ENCODE measurements at places on chromosomes 16 and 17. TPM values are rescaled to one million over a fixed set of nuclear protein-coding genes. Genes with fewer than 3 reads are reported as not detected.

- H3K27me3 ChIP-seq, result no peaks in the 10 kb centered on the region
- no peaks in the 10 kb centered on the region for H3K4me1 ChIP-seq
- DNase-seq, result no peak
Observed at GRCh38 chr17:29827179-29827578, 102.8 kb downstream of the SSH2 start.

DNA sequence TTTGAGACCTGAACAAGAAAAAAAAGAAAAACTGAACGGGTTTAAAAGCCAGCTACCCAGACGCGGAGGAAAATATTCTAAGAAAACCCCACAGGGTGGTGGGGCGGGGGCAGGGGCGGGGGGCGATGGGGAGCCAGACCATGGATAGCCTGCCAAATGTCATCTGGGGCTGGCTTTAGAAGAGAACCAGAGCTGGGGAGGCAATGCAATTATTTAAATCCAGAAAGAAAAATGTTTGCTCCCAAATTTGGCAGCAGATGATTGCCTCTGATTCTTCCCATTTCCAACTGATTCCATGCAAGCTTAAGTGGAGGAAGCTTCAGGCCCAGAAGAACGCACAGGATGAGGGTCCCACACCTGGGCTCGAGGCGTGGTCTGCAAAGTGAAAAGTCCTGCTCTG, 34.8 kb downstream of the ZNF423 start:
- no peaks in the 10 kb centered on the region for H3K27me3 ChIP-seq
- DNase-seq, result no peak
- H3K4me1 ChIP-seq, result no peaks in the 10 kb centered on the region
- H3K27ac ChIP-seq, result no peak overlapping the region
- no peaks in the 10 kb centered on the region for H3K36me3 ChIP-seq

DNA sequence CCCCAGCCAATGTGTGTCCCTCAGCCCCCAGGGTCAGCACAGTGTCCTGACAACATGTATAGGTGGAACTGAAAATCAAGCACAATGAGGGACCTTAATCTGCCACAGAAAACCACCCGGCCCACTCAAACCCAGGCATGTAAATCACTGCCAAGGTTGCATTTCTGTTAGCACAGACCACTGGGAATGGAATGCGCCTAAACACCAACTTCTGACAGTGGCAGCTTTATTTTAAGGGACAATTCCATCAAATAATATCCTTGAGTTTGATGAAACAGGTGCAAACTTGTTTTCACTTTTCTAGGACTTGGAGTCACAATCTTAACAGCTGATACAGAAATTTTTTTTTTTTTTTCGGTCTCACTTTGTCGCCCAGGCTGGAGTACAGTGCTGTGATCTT, 37.3 kb upstream of the MRPS23 start:
- H3K36me3 ChIP-seq, result peaks cover 25% of the 10 kb centered on the region
- no peaks in the 10 kb centered on the region for H3K27me3 ChIP-seq
- H3K4me1 ChIP-seq, result peaks cover 32% of the 10 kb centered on the region

GRCh38 chr16:70493802-70494201, 29.6 kb downstream of the COG4 start:
- no peak for DNase-seq
- no peak overlapping the region for H3K4me3 ChIP-seq
- no peaks in the 10 kb centered on the region for H3K4me1 ChIP-seq
- no peaks in the 10 kb centered on the region for H3K36me3 ChIP-seq
- H3K27me3 ChIP-seq, result no peaks in the 10 kb centered on the region
- H3K27ac ChIP-seq, result no peak overlapping the region

Gene C16orf74
- 2.1 TPM for total RNA-seq

Gene PCGF2
- 7.5 TPM for total RNA-seq

GRCh38 chr17:67656494-67657203, 61.1 kb upstream of the NOL11 start:
- H3K27me3 ChIP-seq, result no peaks in the 10 kb centered on the region
- H3K27ac ChIP-seq, result no peak overlapping the region
- H3K4me1 ChIP-seq, result no peaks in the 10 kb centered on the region
- no peak for DNase-seq
- H3K4me3 ChIP-seq, result no peak overlapping the region

DNA sequence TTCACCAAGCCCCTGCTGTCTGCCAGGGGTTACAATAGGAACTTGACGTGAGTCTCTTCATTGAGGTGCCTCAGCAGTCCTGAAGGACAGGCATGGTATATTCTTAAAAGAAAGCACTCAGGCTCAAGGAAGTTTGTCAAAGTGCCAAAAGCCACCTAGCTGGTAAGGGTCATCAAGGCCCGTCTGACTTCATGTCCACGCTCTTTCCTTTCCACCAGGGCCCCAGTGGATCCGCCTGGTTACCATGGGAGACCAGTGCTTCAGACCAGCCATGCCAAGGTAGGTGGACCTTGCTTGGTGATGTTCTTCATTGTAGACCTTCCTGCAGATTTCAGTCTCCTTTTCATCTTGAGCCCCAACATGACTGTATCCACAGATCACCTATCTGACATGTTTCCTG, 27.6 kb upstream of the CCL1 start:
- H3K36me3 ChIP-seq, result no peaks in the 10 kb centered on the region
- no peak overlapping the region for H3K4me3 ChIP-seq
- no peak for DNase-seq
- no peak overlapping the region for H3K27ac ChIP-seq
- peaks cover under 1% of the 10 kb centered on the region for H3K27me3 ChIP-seq
- no peaks in the 10 kb centered on the region for H3K4me1 ChIP-seq

GRCh38 chr16:84209989-84210388, 19.0 kb downstream of the ADAD2 start:
- no peak overlapping the region for H3K4me3 ChIP-seq
- H3K27ac ChIP-seq, result no peak overlapping the region
- no peaks in the 10 kb centered on the region for H3K4me1 ChIP-seq
- H3K36me3 ChIP-seq, result no peaks in the 10 kb centered on the region
- DNase-seq, result no peak
- H3K27me3 ChIP-seq, result no peaks in the 10 kb centered on the region

- no peak overlapping the region for H3K4me3 ChIP-seq
- H3K27ac ChIP-seq, result no peak overlapping the region
- no peak for DNase-seq
- peaks cover 6% of the 10 kb centered on the region for H3K4me1 ChIP-seq
- no peaks in the 10 kb centered on the region for H3K27me3 ChIP-seq
Observed at GRCh38 chr16:28165598-28165997, 46.2 kb downstream of the XPO6 start.

GRCh38 chr16:2904922-2905240, 6.8 kb upstream of the FLYWCH1 start:
- peak overlapping the region; percentile 88 for H3K27ac ChIP-seq
- peaks cover 15% of the 10 kb centered on the region for H3K4me1 ChIP-seq
- peak overlapping the region; percentile 69 for H3K4me3 ChIP-seq
- H3K36me3 ChIP-seq, result no peaks in the 10 kb centered on the region

- peak overlapping the region; percentile 32 for H3K4me3 ChIP-seq
- H3K27ac ChIP-seq, result no peak overlapping the region
- no peaks in the 10 kb centered on the region for H3K4me1 ChIP-seq
- no peak for DNase-seq
- H3K36me3 ChIP-seq, result no peaks in the 10 kb centered on the region
- peaks cover 4% of the 10 kb centered on the region for H3K27me3 ChIP-seq
Observed at GRCh38 chr17:43917348-43918025, 10.2 kb upstream of the MPP2 start.

DNA sequence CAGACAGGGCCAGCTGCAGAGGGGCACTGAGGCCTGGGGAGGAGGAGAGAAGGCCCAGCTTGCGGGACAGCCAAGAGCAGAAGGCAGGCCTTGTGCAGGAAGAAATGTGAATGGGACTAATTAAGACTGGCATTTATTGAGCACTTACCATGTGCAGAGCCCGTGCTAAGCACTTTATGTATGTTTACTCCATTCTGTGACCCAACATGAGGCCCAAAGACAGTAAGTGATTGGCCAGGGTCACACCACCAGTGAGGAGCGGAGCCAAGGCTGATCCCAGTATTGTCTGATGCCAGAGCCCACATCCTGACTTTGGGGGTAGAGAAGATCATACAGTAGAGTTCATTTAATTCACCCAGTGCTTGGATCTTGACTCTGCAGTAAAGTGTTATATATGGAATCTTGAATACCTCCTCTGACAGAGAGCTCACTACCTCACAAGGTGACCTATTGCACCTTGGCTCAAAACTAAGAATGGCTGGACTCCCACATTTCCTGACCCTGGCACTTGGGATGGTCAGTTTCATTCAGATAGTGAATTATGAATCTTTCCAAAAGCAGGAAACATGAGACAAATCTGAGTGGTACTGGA, 13.6 kb downstream of the KATNB1 start:
- no peak for DNase-seq
- H3K36me3 ChIP-seq, result peaks cover 3% of the 10 kb centered on the region
- no peaks in the 10 kb centered on the region for H3K4me1 ChIP-seq
- H3K27me3 ChIP-seq, result no peaks in the 10 kb centered on the region

DNA sequence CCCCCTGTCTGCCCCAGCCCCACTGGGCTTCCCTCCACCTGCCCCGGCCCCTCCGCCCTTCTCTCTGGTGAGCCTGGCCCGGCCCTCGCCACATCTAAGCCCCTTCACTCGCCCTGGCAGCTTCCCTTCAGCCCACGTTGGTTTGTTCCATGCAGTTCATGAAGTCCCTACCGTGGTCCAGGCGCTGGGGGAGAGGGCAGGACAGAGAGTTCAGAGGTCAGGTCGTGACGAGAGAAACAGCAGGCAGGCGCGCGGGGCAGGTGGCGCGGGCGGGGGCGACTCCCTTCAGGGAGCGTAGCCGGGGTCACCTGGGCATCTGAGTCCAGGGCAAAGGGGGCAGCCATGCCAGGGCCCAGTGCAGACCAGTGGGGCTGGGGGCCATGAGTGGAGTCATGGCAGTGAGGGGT, 8.9 kb upstream of the TEDC2 start:
- no peak overlapping the region for H3K4me3 ChIP-seq
- H3K36me3 ChIP-seq, result peaks cover 12% of the 10 kb centered on the region
- no peaks in the 10 kb centered on the region for H3K4me1 ChIP-seq
- H3K27ac ChIP-seq, result no peak overlapping the region
- H3K27me3 ChIP-seq, result no peaks in the 10 kb centered on the region

GRCh38 chr17:80316927-80317705, 56.5 kb downstream of the RNF213 start:
- no peak overlapping the region for H3K4me3 ChIP-seq
- H3K27ac ChIP-seq, result no peak overlapping the region
- no peaks in the 10 kb centered on the region for H3K36me3 ChIP-seq
- DNase-seq, result no peak

- peak overlapping the region; percentile 25 for H3K4me3 ChIP-seq
- peaks cover 18% of the 10 kb centered on the region for H3K36me3 ChIP-seq
- H3K27ac ChIP-seq, result peak overlapping the region; percentile 93
- H3K4me1 ChIP-seq, result peaks cover 46% of the 10 kb centered on the region
- H3K27me3 ChIP-seq, result no peaks in the 10 kb centered on the region
Observed at GRCh38 chr16:29806641-29807425, 504 bp downstream of the MAZ start.

- no peak for DNase-seq
- H3K27ac ChIP-seq, result peak overlapping the region; percentile 70
- no peaks in the 10 kb centered on the region for H3K27me3 ChIP-seq
- no peaks in the 10 kb centered on the region for H3K36me3 ChIP-seq
- H3K4me3 ChIP-seq, result no peak overlapping the region
Observed at GRCh38 chr16:4325253-4325758, 9.4 kb downstream of the GLIS2 start.

GRCh38 chr17:34228781-34229180, 26.3 kb upstream of the CCL2 start:
- no peaks in the 10 kb centered on the region for H3K4me1 ChIP-seq
- no peak overlapping the region for H3K4me3 ChIP-seq
- no peaks in the 10 kb centered on the region for H3K27me3 ChIP-seq
- H3K27ac ChIP-seq, result no peak overlapping the region

Gene CRYBA1
- not detected for total RNA-seq

DNA sequence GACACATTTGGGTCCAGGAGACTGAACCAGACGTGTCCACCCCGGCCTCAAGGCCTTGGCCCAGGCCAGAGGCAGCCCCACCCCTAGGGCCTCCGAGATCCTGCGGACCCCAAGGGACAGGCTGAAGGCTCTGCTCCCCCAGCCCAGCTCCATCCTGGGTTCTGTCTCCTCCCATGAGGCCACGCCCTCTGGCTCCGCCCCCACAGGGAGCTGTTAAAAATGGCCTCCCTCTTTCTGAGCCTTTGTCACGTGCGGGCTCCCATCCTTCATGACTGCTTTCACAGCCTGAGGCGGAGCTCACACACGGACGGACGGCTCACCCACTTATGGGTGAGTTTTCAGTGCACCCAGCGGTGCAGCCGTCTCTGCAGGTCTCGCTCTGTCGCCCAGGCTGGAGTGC, 6.5 kb upstream of the CACNA1H start:
- H3K36me3 ChIP-seq, result no peaks in the 10 kb centered on the region
- no peaks in the 10 kb centered on the region for H3K27me3 ChIP-seq
- no peak for DNase-seq

Gene WFIKKN1
- total RNA-seq, result 0.33 TPM

GRCh38 chr16:3589441-3589921, 12.3 kb upstream of the NLRC3 start:
- H3K36me3 ChIP-seq, result peaks cover 6% of the 10 kb centered on the region
- DNase-seq, result no peak
- H3K27ac ChIP-seq, result no peak overlapping the region
- no peaks in the 10 kb centered on the region for H3K4me1 ChIP-seq
- H3K4me3 ChIP-seq, result no peak overlapping the region

- peaks cover 6% of the 10 kb centered on the region for H3K4me1 ChIP-seq
- H3K36me3 ChIP-seq, result no peaks in the 10 kb centered on the region
- H3K27me3 ChIP-seq, result no peaks in the 10 kb centered on the region
- DNase-seq, result no peak
Observed at GRCh38 chr16:50161950-50162349, 8.8 kb downstream of the TENT4B start.

DNA sequence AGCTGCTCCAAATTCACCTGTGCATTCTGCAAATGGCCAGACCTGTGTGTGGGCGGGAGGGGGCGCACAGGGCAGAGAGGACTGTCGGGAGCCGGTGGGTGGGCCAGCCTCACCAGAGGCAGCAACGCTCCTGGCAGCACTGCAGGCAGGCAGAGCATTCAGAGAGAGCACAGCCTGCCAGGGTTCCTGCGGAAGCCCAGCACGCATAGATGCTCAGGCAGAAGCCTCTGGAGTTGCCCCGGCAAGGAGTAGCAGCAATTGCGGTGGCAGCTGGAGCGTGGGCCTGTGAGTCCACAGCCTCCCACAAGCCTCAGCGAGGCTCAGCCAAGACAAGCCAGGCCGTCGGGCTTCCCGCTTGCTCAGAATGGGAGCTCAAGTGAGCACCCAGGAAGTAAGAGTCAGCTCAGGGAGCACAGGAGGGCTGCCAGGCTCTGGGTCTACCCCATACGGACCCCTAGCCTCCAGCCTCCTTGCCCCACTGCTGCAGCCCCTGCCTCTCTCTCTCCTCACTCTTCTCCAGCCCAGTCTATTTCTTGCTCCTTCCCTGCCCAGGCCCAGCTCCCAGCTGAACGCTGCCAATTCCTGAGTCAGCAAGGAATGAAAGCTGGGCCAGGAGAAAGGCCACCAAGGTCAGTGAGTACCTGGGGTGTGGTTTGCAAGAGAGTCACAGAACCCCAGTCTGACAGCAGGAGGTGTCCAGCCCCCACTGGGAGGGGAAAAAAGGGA, 9.6 kb downstream of the EMC6 start:
- H3K4me1 ChIP-seq, result peaks cover 4% of the 10 kb centered on the region
- H3K36me3 ChIP-seq, result no peaks in the 10 kb centered on the region
- peak overlapping the region; percentile 45 for H3K27ac ChIP-seq
- peak; percentile 76 for DNase-seq
- H3K4me3 ChIP-seq, result no peak overlapping the region

All from adrenal gland (tissue), 19 donors.